ENCODE measurements at places on chromosomes 2 and 18. TPM values are rescaled to one million over a fixed set of nuclear protein-coding genes. Genes with fewer than 3 reads are reported as not detected.

GRCh38 chr2:205311201-205311600 is 371.1 kb upstream of the NRP2 start:
- H3K4me1 ChIP-seq, result peaks cover 7% of the 10 kb centered on the region
- no peaks in the 10 kb centered on the region for H3K27me3 ChIP-seq
- H3K36me3 ChIP-seq, result no peaks in the 10 kb centered on the region

DNA sequence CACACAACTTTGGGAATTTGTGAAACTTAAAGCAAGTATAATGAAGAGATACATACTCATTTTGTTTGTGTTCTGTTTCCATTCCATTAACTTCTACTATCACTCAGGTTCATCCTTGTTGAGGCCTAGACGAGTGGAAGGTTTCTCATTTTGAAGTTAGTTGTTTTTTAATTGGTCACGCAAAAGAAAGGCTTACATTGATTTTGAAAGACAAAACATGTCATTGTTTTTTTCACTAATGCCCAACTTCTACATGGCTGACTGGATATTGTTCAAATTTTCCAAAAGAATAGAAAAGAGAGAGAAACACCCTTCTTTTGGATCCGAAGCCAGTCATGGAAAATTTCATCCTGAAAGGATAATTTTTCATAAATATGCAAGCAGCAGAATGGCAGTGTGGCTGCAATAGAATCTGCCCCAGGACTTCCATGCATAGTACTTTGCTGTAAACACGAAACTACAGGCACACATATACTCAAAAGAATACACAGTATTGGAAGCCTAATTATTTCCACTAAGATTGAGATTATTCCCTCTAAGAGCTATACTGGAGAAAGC is 27.4 kb downstream of the PRKCE start:
- H3K36me3 ChIP-seq, result no peaks in the 10 kb centered on the region
- H3K4me1 ChIP-seq, result peaks cover 48% of the 10 kb centered on the region
- H3K4me3 ChIP-seq, result no peak overlapping the region
- no peak for DNase-seq
- H3K27ac ChIP-seq, result no peak overlapping the region

GRCh38 chr2:102396012-102396411 is 26.9 kb upstream of the IL18RAP start:
- no peak overlapping the region for H3K27ac ChIP-seq
- no peaks in the 10 kb centered on the region for H3K27me3 ChIP-seq
- H3K4me1 ChIP-seq, result no peaks in the 10 kb centered on the region

DNA sequence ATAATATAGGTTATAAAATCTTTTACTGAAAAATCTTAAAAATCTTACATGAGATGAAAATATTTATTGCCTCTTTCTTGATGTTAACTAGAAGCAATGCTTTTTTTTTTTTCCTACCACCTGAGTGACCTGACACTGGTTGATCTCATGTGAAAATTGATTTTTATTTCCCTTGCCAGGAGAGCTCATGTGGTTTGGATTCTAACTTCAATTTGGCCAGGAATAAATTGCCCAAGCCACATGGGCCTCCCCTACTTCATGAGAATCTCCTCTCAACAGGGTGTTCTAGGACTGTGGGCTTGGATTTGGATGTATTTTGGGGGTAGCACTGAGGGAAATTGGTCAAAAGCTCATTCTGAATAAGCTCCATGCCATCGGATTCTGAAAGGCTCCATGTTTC is 20.1 kb downstream of the IDH1 start:
- no peak overlapping the region for H3K4me3 ChIP-seq
- no peak for DNase-seq
- peaks cover 25% of the 10 kb centered on the region for H3K36me3 ChIP-seq
- no peaks in the 10 kb centered on the region for H3K4me1 ChIP-seq
- H3K27me3 ChIP-seq, result no peaks in the 10 kb centered on the region

DNA sequence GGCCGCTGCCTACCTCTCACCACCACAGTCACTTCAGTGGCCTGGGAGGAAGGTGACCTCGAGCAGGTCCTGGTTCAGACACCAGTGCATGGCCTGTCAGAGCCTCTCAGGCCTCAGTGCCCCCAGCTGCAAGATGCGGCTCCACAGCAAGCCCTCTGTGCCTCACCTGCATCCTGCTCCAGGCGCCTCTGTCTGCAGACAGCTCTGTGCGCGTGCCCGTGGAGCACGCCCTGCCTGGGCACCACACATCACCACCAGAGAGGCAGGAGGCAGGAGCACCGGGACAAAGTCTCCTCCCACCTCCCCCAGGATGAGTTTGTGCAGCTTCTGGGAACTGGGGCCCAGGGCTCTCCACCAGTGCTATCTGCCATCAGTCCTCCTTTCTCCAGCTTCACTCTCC is 98.7 kb downstream of the TFCP2L1 start:
- no peak for DNase-seq
- H3K27me3 ChIP-seq, result no peaks in the 10 kb centered on the region
- H3K27ac ChIP-seq, result no peak overlapping the region
- no peaks in the 10 kb centered on the region for H3K36me3 ChIP-seq

Gene SH3BP4
- 58.3 TPM for total RNA-seq

Gene GNAL
- total RNA-seq, result 13.3 TPM

Gene LAMA3
- total RNA-seq, result 11.9 TPM

Measured in esophagus muscularis mucosa (tissue), 4 donors.